ENCODE measurements at places on chromosomes 5 and 9.
A peak's percentile ranks its signal among the peaks of the same experiment; 100 is the strongest.

DNA sequence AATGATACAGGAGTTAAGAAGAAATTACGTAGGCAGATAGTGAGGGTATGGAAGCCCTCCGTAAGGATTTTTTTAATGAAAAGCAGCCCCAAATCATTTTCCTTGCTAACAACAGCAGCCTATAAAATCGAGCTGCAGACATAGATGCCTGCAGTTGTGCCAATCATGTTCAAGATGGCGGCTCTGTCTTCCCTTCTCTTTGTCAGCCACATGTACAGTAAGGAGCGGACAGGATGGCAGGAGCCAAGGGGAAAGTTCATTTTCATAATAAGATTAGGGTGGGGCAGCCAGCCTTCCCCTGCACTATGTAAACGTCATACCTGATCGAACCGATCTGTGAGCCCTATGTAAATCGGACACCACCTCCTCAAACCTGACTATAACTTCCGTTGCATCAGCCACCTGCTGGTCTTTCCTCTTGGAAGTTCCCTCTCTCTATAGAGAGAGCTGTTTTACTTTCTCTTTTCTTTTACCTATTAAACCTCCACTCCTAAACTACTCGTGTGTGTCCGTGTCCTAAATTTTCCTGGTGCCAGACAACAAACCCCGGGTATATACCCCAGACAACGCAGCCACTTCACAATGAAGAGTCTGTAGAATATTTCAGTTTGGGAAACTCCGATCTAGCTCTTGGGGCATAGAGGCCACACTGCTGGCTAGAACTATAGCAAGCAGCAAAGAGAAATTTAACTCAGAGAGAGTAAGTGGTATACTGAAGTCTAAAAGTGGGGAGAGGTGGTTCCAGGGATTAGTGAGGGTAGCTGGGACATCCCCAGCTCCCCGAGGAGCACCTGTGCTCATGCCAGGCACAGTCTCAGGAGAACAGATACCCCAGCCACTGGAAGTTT lies 20.8 kb upstream of the SLC24A2 start:
- peak; percentile 1 for DNase-seq

DNA sequence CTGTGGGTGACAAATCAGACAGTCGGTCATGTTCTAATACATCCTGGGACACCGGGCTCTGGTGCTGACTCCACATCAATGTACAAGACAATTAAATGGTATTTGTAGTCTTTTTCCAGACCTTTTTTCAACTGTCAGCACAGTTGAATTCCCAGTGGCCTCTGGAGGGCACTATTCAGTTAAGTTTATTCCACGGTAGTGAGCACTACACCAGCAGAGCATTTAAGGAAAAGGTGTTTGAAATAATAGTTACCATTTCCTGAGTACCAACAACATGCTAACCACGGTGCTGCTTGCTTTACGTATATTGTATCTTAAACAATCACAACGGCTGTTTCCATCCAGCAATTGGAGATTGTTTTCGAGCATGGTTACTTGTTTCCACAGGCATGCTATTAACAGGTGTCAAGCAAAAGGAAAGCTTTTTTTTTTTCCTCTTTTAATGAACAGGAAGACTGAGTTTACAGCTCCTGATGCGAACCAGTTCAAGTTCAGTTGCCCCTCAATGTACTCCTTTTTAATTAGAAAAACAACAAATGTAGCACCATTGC lies 186.7 kb downstream of the PDZD2 start:
- peak; percentile 75 for DNase-seq

DNA sequence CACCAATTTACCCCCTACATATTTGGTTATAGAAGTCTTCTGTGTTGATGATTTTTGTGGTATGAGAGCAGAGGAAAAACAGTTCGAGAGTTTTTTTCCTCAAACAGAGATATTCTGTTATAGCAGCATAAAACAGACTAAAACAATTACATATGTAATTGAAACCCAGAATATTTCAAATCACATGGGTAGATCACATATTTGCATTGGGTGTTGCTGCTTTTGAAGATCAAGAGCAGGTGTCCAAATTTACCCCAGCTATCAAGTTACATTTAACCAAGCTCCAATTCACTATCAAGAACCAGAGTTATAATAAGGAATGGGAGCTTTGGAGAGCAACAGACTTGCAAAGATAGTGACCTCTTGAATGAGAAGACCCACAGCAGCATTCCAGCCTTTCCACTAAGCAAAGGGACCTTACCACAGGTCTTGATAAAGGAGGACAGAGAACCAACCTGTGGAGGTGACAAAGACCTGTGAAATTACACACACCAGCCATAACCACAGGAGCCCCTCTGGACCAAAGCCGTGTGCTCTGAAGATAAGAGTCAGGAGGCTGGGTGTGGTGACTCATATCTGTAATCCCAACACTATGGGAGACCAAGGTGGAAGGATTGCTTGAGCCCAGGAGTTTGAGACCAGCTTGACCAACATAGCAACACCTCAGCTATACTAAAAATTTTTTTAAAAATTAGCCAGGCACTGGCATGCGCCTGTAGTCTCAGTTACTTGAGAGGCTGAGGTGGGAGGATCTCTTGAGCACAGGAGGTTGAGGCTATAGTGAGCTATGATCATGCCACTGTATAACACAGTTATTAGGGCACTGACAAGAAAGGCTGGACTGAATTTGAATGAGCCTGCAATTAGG lies 4.0 kb upstream of the CCL28 start:
- peak; percentile 46 for DNase-seq

DNA sequence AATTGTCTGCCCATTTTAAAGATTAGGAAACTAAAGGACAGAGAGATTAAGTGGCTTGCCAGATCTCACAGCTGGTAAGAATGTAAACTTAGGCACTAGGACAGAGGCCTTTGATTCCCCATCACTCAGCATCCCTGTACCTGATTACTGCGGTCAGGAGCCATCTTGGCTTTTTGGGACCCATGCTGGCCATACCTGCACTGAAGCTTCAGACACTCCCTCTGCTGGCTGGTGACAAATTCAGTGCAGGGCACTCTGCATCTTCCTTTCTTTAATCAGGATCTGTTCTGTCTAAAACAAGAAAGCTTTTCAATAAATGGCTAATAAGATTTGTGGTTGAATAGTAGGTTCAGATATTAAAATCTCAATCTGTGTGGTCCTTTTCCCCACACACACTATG lies 215.5 kb upstream of the RORB start:
- DNase-seq, result no peak

DNA sequence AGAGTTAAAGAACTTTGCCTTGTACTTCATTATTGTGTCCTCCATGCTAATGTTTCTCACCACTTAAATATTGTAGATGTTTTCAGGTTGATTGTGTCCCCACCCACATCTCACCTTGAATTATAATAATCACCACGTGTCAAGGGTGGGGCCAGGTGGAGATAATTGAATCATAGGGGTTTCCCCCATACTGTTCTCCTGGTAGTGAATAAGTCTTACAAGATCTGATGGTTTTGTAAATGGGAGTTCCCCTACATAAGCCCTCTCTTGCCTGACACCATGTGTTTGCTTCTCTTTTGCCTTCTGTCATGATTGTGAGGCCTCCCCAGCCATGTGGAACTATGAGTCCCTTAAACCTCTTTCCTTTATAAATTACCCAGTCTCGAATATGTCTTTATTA lies 248.3 kb downstream of the FBXL7 start:
- no peak for DNase-seq

GRCh38 chr5:146962801-146963355 lies 84.3 kb upstream of the PPP2R2B start:
- DNase-seq, result peak; percentile 48

DNA sequence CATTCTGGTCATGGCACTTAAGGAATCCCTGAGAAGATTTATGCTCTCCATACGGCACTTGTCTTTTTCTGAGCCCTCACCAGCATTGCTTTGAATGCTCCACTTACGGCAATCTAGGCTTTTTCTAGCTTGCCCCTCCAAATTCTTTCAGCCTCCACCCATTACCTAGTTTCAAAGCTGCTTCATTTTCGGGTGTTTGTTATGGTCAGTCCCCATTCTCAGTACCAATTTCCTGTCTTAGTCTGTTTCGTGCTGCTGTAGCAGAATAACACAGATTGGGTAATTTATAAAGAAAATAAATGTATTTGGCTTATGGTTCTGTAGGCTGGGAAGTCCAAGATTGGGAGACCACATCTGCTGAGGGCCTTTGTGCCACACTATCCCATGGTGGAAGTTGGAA lies 42.0 kb downstream of the ARHGEF28 start:
- no peak for DNase-seq

- DNase-seq, result no peak
Measured at GRCh38 chr9:92342825-92343488, 17.2 kb downstream of the CENPP start.

DNA sequence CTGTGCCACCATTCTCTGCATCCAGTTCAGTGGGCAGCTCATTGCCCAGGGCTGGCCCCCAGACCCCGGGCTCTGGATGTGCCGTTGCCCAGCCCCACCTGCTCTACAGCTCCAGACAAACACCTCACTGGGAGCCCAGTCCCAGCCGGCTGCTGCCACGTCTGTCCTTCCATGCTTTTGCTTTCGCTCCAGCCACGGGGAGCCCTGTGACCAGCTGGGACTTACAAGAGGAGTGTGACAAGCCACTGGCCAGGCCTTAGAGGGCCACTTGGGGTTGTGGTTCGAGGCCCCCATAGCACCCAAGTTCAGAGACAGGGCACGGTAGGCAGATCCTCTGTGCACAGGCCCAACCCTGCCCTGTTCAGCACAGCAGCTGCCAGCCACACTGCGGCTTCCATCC lies 142.0 kb downstream of the ADAMTS2 start:
- DNase-seq, result no peak

- DNase-seq, result no peak
Measured at GRCh38 chr9:101479338-101480030, 43.9 kb upstream of the ALDOB start.

DNA sequence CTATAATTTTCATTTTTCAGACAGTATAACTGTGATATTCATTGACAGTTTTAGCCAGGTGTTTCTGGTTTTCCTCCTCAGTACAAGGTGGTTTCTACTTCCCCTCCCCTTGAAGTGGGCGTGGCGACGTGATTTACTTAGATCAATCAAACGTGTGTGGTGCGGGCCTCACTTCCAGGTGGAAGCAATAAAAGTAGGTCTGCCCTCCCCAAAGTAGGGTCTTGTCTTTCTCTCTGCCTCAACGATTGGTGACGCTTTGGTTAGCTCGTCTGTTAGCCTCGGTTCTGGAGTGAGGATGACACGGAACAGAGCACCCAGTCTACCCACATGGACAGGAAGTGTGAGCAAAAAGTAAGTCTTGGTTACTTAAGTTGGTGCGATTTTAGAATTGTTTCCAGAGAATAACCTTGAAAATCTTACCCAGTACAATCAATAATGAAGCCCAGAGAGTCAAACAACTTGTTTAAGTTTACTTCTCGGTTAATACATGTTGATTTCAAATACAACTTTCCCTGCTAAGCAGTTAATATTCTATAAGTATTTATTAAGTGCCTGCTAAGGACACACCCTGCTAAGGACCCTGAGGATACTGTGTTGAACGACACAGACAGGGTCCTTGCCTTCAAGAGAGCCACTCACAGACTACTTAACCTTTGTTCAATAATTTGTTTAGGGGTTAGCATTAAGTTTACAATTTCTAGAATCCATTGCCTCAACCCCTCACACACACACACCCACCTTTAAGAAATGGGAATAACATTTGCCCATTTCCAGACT lies 48.4 kb downstream of the COX7C start:
- no peak for DNase-seq

GRCh38 chr5:40404613-40405012 lies 275.1 kb upstream of the PTGER4 start:
- DNase-seq, result no peak

- no peak for DNase-seq
Measured at GRCh38 chr5:20033881-20034280, 45.9 kb upstream of the CDH18 start.

- DNase-seq, result no peak
Measured at GRCh38 chr9:127021664-127022363, 100.6 kb downstream of the ANGPTL2 start.

GRCh38 chr5:151772846-151773561 lies 1.2 kb downstream of the G3BP1 start:
- peak; percentile 62 for DNase-seq

DNA sequence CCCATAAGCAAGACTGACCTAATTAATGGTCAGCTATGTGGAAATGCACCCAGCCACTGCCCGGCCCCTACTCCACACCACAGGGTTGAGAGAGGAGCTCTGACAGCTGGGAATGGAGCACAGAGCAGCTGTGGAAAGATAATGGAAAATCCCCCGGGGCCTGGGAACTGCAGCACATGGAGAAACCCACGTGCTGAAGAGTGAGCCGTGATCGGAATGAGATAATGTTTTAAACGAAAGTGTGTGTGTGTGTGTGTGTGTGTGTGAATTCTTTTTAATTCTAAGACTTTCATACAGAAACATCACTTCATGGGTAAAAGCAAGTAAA lies 13.1 kb upstream of the SLC12A7 start:
- peak; percentile 39 for DNase-seq

DNA sequence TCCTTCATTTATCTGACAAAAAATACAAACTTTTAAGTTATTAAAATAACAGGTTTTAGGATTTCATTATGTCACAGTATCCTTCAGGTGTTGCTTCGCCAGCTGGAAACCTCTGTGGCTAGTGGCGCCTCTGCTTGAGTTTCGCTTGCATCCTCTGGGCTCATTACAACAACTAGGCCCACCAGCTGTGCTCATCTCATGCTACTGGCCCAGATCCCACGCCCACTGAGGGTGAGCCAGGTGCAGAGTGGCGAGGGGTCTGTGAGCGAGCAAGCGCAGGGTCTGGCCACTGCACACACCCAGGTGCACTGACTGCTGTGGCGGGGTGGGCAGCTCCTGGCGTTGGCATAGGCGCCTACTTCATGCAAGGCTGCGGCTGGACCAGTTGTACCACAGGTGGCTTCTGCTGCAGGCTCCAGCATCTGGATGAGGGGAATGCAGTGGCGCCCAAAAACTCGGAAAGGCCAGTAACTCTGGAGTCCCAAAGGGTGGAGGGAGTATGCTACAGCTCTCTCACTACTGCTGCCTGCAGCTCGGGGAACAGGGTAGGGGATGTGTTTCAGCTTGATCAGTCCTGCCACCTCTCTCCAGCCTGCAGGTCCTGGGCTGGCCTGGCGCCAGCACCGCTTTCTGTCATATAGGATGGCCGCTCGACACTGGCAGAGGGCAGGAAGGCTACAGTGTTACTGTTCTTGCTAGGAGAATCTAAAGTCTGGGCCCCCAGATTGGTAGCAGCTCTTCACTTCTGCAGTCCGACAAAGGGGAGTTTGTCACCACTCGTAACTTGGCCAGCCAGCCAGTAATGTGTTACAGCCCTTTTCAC lies 452.1 kb downstream of the TUSC1 start:
- DNase-seq, result no peak

DNA sequence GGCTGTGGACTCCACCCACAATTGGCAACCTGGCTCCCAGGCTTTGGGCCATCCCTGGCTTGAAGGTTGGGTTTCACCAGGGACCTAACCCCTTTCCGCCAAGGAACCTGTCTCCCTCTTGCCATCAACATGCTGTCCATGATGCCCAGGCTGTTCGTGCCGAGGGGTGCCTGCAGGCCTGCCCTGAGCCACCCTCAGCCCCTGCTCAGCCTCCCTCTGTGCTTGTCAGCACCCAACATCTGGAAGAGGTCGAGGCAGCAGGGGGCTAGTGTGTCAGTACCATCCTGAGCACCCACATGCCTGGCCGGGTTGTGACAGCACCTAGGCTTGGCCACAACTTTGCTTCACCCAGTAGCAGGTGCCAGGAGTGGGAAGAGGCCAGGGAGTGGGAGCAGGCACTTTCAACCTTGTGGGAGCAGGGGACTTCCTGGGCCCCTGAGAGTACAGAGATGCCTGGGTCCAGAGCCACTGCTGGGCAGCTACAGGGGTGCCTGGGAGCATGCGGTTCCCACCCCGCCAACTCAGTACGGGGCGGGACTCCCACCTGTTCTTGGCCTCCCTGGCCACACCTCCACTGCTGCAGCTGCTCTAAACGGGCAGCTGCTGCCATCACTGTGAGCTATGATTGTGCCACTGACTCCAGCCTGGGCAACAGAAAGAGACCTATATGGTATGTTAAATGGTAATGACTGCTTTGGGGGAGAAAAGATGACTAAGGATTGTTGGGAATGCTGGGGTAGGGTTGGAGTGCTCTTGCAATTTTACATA lies 6.3 kb downstream of the PDCD1LG2 start:
- DNase-seq, result no peak
